ENCODE measurements at places on chromosomes 6 and 20.

DNA sequence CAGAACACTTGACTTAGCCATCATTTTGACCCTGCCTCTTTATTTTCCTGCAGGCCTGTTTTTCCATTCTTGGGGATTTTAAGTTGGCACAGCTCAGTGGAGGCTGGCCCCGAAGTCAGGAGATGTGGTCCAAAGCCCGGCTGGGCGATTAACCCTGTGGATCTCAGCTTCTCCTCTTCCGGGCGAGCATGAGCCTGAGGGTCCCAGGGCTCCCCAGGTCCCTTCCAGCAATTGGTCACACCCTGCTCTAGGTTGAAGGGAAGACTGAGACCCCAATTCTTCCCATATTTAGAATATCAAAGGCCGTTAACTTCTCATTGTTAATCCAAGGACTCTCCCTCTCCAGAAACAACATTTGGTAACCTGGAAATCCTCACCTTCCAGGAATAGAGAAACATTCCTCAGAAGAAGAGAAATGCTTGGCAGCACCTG is 2.3 kb downstream of the THBS2 start:
- no peaks in the 10 kb centered on the region for H3K27me3 ChIP-seq
- no peak overlapping the region for H3K4me3 ChIP-seq
- no peaks in the 10 kb centered on the region for H3K36me3 ChIP-seq
- DNase-seq: no peak
- peaks cover 8% of the 10 kb centered on the region for H3K4me1 ChIP-seq

DNA sequence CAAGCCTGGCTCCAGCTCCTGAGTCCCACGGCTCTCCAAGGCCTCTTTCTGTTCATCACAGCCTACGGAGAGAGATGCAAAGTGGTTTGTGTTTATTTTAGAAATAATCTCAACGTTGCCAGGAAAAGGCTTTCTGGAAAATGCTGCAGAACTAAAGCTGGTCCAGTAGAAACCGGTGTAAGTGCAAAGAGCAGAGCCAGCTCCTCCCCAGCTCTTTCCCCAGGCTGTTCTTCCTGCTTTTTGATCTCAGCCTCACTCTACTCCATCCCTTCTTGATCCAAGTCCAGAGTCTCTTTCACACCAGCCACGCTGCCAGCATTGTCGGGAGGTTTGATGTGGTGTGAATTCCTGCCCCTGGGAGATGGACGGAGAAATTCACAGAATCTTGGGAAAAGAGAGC is 69.8 kb downstream of the TMEM170B start:
- no peak overlapping the region for H3K27ac ChIP-seq
- H3K27me3 ChIP-seq: no peaks in the 10 kb centered on the region
- DNase-seq: peak; percentile 19
- no peaks in the 10 kb centered on the region for H3K36me3 ChIP-seq

GRCh38 chr20:57980506-57980905 is 247.9 kb downstream of the ANKRD60 start:
- no peaks in the 10 kb centered on the region for H3K36me3 ChIP-seq
- H3K27me3 ChIP-seq: no peaks in the 10 kb centered on the region
- DNase-seq: no peak
- no peak overlapping the region for H3K27ac ChIP-seq
- no peak overlapping the region for H3K4me3 ChIP-seq
- no peaks in the 10 kb centered on the region for H3K4me1 ChIP-seq

DNA sequence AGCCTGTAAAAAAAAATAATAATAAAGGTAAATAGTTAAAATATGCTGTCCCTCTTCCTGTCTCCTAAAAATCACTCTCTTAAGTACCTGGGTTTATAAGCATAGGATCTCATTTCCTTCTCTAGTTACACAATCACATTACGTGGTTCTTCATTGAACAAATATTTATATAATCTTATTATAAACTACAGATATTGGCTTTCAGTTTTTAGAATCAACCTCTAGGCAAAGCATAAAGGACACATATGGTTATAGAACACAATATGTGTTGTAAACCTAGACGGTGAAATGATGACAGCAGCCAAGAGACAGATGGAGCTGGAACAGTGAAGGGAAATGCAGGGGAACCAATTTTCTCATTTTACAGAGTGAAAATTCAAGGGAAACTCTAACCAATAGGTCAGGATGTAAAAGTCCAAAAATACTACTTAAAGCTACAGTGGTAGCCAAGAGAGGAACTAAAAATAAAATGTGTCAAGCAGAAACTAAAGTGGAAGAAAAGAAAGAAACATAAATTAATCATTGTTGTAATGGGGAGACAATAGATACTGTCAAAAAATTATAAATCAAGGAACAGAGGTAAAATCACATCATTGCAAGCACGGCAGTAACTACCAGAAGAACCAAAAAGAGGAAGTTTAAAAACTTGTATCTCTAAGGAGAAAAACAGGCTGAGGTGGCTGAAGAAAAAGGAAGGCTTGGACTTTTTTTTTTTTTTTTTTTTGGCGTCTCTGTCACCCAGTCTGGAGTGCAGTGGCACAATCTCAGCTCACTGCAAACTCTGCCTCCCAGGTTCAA is 82.8 kb upstream of the CDYL start:
- H3K27ac ChIP-seq: no peak overlapping the region
- H3K27me3 ChIP-seq: no peaks in the 10 kb centered on the region
- no peak overlapping the region for H3K4me3 ChIP-seq
- no peaks in the 10 kb centered on the region for H3K4me1 ChIP-seq
- H3K36me3 ChIP-seq: no peaks in the 10 kb centered on the region
- DNase-seq: no peak

DNA sequence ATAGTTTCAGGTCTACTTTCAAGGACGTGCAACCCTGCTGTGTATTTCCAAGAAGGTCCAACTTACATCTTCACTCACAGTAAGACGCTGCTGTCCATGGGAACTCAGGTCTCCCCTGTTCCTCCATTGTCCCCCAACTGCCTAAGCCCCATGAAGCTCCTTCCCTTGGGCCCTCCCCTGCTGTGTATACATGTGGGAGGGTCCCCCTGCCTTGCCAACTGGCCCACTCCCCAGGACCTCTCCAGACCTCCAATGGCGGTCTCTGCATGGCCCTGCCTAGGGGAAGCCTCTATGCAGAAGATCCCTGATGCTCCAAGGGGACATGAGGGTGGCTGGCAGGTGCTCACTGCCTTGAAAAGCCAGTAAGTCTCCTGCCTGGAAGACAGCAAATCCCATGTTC is 186.7 kb upstream of the CST7 start:
- no peak overlapping the region for H3K4me3 ChIP-seq
- H3K4me1 ChIP-seq: peaks cover 5% of the 10 kb centered on the region
- DNase-seq: no peak
- no peaks in the 10 kb centered on the region for H3K27me3 ChIP-seq

GRCh38 chr20:53852014-53852413 is 218.4 kb downstream of the BCAS1 start:
- H3K36me3 ChIP-seq: no peaks in the 10 kb centered on the region
- no peak overlapping the region for H3K27ac ChIP-seq
- peaks cover 7% of the 10 kb centered on the region for H3K4me1 ChIP-seq
- DNase-seq: no peak

DNA sequence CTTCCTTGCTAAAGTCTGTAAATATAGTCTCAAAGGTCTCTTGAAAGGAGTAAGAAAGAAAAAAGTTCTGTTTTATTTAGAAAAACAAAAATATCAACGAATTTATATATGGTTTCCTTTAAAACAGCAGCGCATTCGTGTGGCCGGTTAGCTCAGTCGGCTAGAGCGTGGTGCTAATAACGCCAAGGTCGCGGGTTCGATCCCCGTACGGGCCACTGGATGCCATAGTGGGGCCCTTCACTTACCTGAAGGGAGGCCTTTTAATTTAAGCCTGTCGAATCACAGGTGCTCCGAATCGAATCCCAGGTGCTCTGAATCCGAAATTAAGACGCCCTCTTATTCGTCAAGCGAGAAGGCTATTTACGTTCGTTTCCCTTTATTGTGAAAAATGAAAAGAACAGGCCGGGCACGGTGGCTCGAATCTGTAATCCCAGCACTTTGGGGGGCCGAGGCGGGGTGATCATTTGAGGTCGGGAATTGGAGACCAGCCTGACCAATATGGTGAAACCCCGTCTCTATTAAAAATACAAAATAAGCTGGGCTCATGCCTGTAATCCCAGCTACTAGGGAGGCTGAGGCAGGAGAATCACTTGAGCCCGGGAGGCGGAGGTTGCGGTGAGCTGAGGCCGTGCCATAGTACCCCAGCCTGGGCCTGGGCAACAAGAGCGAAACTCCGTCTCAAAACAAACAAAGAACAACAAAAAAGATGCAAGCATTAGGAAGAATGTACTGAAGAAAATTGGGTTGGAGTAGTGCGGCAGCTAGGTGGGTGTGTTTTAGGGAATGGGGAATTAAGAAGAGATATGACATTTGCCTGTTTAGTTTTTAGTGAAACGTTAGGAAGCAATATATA is 195.8 kb upstream of the ZNF184 start:
- no peak overlapping the region for H3K27ac ChIP-seq
- H3K27me3 ChIP-seq: peaks cover 48% of the 10 kb centered on the region
- no peaks in the 10 kb centered on the region for H3K36me3 ChIP-seq
- H3K4me1 ChIP-seq: no peaks in the 10 kb centered on the region

GRCh38 chr20:15653396-15654207 is 919.6 kb downstream of the KIF16B start:
- no peaks in the 10 kb centered on the region for H3K36me3 ChIP-seq
- H3K27me3 ChIP-seq: no peaks in the 10 kb centered on the region
- H3K27ac ChIP-seq: no peak overlapping the region
- H3K4me1 ChIP-seq: no peaks in the 10 kb centered on the region

DNA sequence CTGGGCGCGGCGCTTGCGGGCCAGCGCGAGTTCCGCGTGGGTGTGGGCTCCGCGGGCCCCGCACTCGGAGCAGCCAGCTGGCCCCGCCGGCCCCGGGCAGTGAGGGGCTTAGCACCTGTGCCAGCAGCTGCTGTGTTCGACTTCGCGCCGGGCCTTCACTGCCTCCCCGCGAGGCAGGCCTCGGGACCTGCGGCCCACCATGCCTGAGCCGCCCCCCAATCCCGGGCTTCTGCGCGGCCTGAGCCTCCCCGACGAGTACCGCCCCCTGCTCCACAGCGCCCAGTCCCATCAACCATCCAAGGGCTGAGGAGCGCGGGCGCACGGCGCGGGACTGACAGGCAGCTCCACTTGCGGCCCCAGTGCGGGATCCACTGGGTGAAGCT is 36.2 kb downstream of the RIOK1 start:
- H3K27ac ChIP-seq: no peak overlapping the region
- H3K4me1 ChIP-seq: no peaks in the 10 kb centered on the region
- H3K27me3 ChIP-seq: no peaks in the 10 kb centered on the region
- no peak overlapping the region for H3K4me3 ChIP-seq

- H3K36me3 ChIP-seq: no peaks in the 10 kb centered on the region
- no peak overlapping the region for H3K4me3 ChIP-seq
- DNase-seq: no peak
- H3K4me1 ChIP-seq: no peaks in the 10 kb centered on the region
- H3K27me3 ChIP-seq: no peaks in the 10 kb centered on the region
Observed at GRCh38 chr6:137957471-137957870, 90.4 kb downstream of the TNFAIP3 start.

DNA sequence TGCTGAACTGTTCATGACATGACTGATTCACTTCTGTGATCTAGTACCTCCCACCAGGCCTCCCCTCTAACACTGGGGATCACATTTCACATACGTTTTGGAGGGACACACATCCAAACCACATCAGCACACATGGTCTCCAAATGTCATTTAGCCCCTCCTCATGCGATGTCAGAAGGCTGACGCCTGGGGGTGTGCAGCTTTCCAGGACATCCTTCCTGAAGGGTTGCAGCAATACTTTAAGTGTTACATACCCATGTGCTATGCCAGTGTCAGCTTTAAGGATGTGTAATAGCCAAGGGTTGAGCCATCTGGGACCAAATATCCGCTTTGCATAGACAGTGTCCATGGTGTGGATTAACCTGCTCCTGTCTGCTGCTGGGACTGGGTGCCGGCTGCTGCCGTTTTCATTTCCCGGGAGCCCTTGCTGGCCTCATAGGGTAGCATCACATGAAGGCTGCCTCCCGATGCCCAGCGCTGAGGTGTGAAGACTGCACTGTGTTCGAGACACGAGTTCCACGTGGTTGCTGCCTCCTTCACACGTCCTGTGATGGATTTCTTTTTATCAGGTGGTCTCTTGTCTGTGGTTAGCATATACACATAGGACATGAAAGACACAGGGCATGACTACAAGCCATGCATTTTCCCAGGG is 219.0 kb downstream of the THBS2 start:
- no peak for DNase-seq
- H3K27ac ChIP-seq: no peak overlapping the region
- H3K4me3 ChIP-seq: no peak overlapping the region

- H3K36me3 ChIP-seq: no peaks in the 10 kb centered on the region
- H3K27ac ChIP-seq: no peak overlapping the region
- H3K4me1 ChIP-seq: no peaks in the 10 kb centered on the region
- H3K27me3 ChIP-seq: no peaks in the 10 kb centered on the region
- H3K4me3 ChIP-seq: no peak overlapping the region
- no peak for DNase-seq
Observed at GRCh38 chr6:119523556-119523955, 174.0 kb upstream of the MAN1A1 start.

GRCh38 chr6:20412682-20413073 is 11.0 kb downstream of the E2F3 start:
- H3K36me3 ChIP-seq: no peaks in the 10 kb centered on the region
- H3K27me3 ChIP-seq: no peaks in the 10 kb centered on the region
- no peak for DNase-seq
- peaks cover 12% of the 10 kb centered on the region for H3K4me1 ChIP-seq
- H3K4me3 ChIP-seq: no peak overlapping the region

DNA sequence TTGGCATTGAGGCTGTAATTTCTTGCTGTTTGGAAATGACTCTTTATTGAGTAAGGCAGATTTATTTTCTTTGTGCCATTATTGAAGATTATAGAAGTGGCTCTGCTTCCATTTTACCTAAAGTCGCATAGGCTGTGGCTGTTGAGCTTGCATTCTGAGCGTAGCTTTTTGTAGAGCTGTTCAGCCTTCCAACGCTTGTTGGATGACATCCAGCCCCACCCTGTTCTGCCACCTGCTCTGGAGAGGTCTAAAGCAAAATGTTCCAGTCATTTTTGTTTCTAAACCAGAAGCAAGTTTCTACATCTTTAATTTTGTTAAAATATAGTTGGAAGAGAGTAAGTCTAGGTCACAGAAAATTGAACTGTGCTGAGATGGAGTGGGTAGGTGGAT is 24.4 kb downstream of the UST start:
- H3K4me3 ChIP-seq: no peak overlapping the region
- peak; percentile 86 for DNase-seq
- H3K27me3 ChIP-seq: no peaks in the 10 kb centered on the region
- peak overlapping the region; percentile 55 for H3K27ac ChIP-seq

- H3K4me1 ChIP-seq: peaks cover 21% of the 10 kb centered on the region
- H3K27me3 ChIP-seq: no peaks in the 10 kb centered on the region
- DNase-seq: peak; percentile 23
- no peak overlapping the region for H3K27ac ChIP-seq
Observed at GRCh38 chr6:144190593-144190992, 40.3 kb downstream of the STX11 start.

DNA sequence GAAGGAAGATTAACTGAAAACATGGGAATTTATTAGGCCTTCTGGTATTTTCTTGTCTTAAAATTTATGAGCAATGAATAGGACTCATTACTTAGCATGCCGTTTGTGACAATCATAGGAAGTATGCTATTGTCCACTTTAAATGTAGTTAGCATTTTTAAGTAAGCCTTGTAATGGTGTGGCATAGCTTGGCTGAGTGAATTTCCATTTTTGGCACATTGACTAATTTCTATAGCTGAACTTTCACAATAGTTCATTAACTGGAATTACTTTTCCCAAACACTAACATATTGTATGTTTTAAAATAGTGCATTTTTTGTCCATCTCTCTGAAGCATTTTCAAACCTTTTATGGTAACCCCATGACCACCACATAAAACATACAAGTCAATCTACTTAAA is 15.7 kb downstream of the RSPO3 start:
- H3K27ac ChIP-seq: no peak overlapping the region
- H3K4me3 ChIP-seq: no peak overlapping the region
- H3K36me3 ChIP-seq: no peaks in the 10 kb centered on the region
- H3K4me1 ChIP-seq: no peaks in the 10 kb centered on the region

Measured in thyroid gland (tissue), 4 donors.